ENCODE measurements at places on chromosomes 4 and X.

- DNase-seq = peak; percentile 40
Measured at GRCh38 chr4:70815370-70815769, 24.3 kb downstream of the GRSF1 start.

DNA sequence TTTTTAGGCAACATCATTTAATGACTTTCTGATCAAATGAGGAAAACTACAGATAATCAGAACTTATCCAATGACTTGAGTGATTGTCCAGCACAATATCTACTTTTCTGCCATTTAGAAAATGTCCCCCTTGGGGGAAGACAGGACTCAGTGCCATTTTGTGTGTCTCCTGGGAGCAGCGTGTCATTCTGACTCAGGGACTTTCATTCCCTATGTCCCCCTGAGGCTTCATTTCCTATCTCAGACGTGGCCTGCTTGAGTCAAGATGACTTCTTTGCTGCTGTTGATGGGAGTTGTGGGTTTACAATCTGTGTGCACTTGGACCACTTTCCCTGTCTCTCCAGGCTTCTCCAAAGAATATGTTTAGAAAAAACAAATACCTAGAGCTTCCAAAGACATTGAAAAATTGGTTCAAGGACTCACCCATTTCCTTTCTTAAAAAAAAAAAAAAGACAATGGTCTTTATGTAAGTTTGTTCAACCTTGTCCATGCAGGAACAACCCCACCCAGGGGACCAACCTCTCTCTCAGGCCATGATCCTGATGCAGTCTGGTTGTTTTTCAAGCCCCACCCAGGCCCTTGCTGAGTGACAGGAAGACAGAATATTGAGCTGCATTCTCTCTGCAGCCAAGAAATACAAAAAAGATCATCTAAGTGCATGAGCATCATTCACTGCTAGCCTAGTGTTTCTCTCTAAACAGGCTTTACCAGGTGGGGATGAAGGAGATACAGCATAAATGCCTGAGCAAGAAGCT is 34.3 kb upstream of the TMEM154 start:
- DNase-seq = no peak

DNA sequence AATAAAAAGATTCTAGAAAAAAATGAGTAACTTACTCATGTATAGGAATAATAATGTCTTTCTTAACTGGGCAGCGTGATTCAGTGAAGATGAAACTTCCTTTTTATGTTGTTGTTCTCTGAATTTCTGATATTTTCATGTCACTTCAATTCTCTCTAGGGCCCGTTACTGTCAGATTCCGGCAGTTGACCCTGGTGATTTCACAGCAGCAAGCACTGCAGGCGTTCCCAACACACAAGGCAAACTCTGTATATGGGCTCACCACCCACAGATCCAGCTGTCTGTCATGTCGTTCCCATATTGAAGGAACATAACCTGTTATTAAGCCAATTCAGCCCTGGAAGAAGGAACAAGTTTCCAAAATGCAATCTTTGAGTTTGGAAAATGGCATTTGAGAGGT is 288.3 kb upstream of the GALNTL6 start:
- no peak for DNase-seq

- no peak for DNase-seq
Measured at GRCh38 chrX:21856504-21856903, 717 bp downstream of the YY2 start.

GRCh38 chr4:102557636-102558035 is 56.5 kb downstream of the NFKB1 start:
- DNase-seq = no peak

- peak; percentile 60 for DNase-seq
Measured at GRCh38 chr4:152258804-152259708, 276.8 kb downstream of the FBXW7 start.

DNA sequence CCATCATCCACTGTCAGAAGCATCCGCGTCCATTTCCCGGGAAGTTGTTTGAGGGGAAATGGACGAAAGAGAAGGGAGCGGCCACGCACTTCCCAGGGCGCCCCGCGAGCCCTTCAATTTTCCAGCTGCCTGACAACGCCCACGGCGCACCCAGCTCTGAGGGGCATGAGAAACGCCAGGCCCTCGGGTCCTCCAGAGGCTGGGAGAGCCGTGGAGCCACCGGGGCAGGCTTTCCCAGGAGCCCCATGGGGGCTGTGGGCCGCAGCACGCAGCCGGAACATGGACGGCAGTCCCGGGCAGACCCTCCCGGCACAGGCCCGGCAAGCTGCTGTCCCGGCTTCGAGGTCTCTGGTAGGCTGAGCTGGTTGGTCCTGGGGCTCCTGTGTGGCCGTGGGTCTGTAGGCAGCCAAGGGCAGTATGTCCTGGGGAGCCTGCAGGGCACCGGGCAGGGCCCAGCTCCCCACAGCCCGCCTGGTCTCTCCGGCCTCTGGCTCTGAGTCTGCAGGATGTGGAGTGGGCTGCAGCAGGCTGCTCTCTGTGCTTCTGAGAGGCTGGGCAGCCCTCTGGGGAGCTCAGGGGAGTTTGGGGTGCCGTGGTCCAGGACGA is 115.2 kb downstream of the FAM53A start:
- DNase-seq = no peak

DNA sequence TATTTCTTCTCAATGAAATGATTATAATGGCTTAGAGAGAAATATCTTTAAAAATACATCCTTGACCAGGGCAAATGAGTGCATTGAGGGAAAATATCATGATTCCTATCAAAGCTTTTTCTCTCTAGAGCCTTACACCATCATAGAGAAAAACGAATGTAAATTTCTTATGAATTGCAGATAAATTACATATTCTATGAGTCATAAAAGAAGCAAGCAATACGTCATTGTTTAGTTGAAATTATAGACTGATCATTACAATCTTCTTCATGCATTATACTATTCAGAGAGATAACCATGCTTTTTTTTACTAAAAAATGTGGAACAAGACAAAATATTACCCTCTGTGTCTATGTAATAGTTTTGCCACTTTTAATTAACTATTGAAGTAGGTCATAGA is 100.9 kb upstream of the RXFP1 start:
- no peak for DNase-seq

DNA sequence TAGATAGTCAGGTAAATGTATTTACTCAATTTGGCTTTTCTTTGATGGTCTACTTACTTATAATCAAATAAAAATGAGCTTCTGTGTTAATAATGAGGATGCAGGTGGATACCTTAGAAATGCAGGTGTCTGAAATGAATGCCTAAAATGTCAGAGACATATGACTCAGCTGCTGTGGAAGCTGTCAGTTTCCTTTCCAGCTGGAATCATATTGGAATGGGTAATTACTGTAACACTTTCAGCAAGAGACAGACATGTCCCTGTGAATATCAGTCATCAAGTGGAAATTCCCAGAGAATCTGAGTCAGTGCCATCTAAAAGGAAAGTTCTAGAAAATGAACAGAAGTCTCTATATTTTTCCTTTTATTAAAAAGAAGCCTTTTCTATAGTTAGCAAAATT is 783.0 kb upstream of the AADAT start:
- DNase-seq = no peak

DNA sequence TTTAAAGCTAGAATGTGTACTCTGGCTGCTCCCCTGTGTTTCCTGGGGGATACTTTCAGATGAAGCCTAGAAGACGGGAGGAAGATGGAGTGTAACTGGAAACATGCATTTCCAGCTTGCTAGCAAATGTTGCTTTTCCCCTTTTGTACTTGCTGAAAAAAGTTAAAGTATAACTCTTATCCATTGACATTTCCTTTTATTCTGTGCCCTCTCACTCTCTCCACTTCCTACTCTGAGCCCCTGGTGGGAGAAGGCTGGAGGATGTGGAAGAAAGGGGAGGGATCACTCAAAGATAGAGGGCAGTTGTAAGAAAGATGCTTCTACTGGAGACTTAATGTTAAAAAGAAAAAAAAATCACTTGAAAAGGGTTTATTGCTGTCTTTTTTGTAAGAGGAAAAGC is 396.5 kb downstream of the DTHD1 start:
- no peak for DNase-seq

DNA sequence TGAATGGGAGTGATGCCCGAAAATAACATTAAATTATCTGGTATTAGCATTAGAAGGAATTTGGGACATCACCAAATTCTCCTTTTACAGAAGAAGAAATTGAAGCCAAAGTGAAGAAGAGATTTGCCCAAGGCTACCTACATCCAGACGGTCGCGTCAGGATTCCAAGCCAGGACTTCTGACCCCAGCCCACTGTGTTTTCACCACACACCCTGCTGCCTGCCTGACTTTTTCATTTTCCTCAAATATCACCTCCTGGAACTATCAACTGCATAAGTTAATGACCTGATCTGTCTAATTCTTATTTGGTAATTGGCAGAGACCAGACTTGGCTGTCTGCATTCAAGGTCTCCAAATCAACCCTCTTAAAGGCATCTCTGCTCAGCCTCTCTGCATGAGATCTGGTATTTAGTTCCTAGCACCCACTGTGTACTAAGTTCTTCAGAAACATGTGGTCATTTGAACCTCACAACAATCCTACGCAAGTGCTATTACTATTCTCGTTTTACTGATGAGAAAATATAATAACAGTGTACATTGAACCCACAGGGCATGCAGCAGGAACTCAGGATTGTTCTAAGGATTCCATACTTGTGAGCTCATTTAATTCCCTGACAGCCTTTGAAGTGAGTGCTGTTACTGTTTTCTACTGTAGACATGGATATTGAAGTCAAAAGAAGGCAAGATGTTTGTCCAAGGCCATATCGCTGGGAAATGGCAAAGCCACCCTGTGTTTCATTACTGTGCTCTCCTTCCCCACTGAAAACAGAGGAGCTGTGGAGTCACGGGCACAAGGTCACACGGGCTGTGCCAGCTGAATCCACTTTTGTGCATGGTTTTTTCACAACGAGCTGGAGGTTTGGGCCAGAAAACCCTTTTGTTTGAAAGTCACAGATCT is 195.2 kb upstream of the C1QTNF7 start:
- peak; percentile 76 for DNase-seq

DNA sequence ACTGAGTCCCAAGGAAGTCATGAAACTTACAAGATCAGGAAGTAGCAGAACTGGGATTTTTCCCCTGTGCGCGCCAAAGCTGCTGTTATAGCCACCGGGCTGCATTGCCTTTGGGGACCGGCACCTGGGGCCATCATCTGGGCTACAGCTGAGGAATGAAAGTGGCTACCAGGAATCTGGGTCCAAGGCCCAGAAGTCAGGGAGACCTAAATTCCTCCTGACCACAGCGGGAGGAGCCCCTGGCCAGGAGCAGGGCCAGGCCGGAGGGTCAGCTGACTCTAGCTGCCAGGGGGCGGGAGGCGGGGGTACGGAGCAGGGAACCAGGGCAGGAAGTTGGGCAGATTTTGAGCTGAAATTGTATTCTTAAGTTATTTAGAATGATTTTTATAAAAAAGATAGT is 242.4 kb downstream of the EVC2 start:
- DNase-seq = no peak

DNA sequence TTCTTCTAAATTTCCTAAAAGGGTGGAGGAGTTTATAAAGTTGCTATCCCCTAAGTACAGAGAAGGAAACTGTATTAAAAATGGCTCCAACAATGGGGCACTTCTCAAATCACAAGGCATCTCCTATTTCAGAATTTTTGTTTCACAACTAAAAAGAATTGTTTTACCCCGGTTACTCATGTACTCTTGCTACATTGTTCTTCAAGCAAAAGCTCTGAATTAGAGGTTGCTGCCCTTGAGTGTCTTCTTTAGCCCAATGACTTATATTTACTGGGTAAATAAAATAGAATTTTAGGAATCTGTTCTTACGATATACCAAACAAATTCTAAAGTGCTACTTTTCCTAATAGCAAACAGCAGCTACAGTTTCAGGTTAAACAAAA is 67.5 kb downstream of the PPEF2 start:
- no peak for DNase-seq

- DNase-seq = peak; percentile 32
Measured at GRCh38 chr4:106497271-106497670, 128.7 kb upstream of the GIMD1 start.

GRCh38 chrX:25012793-25013631 is 2.8 kb downstream of the ARX start:
- no peak for DNase-seq

DNA sequence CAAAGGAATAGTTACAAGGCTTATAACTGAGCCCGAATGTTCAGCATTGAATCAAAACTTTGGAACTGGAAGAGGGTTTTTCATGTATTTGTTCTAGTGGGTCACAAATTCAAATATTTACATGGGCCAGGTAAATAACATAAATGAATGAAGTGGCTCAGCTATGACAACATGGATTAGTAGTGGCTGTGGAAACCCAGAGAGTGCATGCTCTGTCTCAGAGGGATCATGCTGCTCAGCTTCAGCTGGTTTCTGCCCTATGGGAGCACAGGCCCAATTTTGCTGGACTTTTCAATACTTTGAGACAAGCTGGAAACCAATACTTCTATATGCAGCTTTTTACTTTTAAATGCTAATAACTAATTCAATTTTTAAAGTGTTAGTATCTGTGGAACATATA is 394.0 kb upstream of the TEX13C start:
- no peak for DNase-seq

DNA sequence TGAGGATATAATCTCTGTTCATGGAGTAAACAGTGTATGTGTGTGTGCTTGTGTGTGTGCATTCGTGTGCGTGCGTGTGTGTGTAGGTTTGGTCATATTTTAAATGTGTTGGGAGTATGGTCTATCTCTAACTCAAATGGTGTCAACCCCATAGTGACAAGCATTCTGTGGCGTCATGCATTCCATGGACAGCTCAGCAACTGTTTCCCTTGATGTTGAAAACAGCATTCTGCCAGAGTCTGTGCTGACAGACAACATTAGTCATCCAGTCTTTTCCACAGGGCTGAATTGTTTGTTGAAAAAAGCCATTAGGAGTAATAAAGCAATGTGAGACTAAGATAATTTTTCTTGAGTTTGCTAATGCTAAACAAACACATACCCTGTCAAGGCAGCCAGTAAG is 706.6 kb downstream of the PCDH19 start:
- DNase-seq = peak; percentile 15

DNA sequence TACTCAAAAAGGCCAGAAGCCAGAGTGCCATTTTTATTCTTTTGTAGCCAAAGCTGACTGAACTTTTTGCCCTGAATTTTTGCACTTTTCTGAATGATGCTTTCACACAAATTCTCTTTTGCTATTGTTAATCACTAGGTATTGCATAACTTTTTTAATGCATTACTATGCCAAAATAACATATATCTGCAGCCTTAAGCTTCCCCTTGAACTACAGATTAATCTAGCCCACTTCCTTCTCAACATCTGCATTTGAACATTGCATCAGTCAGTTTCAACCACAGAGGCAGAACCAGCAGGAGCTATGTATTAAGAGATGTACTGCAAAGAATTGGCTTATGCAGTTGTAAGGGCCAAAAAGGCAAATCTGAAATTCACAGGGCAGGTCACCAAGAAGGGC is 197.6 kb upstream of the GYPA start:
- DNase-seq = peak; percentile 49
